ENCODE measurements at places on chromosomes 13 and 19.

GRCh38 chr13:45496942-45497341 is 32.2 kb downstream of the COG3 start:
- no peak for DNase-seq

DNA sequence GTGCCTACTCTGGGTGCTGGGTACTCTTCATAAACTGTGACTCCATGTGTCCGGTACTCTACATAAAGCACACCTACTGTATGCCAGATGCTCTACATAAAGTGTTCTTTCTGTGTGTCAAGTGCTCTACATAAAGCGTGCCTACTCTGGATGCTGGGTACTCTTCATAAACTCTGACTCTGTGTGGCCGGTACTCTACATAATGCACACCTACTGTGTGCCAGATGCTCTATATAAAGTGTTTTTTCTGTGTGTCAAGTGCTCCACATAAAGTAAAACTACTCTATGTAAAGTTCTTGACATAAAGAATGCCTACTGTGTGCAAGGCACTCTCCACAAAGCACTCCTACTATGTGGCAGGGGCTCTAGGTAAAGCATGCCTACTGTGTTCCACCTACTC is 1.8 kb upstream of the CYP4F11 start:
- DNase-seq: no peak

GRCh38 chr19:56138069-56138468 is 3.0 kb upstream of the ZNF444 start:
- DNase-seq: no peak

- no peak for DNase-seq
Observed at GRCh38 chr13:49610176-49610575, 18.1 kb upstream of the ARL11 start.

DNA sequence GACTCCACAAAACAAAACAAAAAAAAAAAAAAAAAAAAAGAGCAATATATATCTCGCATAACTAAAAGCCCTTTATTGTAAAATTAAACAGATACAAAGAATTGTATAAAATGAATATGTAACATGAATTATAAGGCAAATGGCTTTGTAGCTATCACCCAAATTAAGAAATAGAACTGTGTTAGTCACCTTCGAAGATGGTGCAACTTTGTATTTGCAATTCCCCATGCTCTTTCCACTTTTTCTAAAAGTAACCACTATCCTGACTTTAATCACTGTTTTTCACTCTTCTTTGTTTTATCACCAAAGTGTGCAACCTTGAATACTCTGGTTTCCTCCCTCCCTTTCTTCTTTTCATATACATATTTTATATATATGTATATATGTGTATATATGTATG is 57.1 kb upstream of the HTR2A start:
- no peak for DNase-seq

Data from liver (tissue), 10 donors.